Fibroblast of skin of scalp (primary cell): ENCODE measurements at places on chromosomes 16 and 17.

GRCh38 chr17:37488607-37489196 lies 989 bp upstream of the DUSP14 start:
- DNase-seq = peak; percentile 92

GRCh38 chr17:29004081-29004692 lies 1.6 kb downstream of the SEZ6 start:
- DNase-seq = peak; percentile 26

DNA sequence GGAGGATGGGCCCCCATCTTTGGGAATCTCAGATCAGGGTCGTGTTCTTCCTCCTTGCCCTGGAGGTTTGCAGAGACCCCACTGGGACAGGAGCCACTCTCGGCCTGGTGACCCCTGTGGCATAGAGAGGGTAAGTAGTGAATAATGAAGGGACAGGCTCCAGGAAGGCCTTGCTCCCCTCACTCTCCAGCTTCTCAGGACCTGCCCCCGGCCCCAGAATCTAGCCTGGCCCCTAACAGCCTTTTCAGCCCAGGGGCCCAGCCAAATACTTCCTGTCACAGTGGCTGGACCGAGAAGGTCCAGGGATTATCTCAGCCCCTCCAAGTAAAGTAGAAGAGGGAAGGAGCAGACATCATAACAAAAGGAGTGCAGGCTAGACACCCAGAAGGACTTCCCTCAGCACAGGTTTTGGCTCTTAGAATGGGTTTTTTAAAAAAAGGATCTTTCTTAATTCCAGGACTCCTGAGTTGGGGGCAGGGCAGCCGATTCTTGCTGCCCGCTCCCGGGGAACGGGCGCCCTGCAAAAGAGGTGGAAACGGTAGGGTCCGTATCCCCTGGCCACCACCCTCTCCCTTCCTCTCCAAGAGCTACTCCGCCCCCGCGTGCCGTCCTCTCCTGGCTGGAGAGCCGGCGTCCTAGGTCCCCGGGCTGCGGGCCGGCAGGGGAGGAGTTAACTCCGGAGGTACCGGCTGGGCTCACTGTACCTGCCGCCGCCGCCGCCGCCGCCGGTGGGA lies 559 bp upstream of the NXPH3 start:
- no peak for DNase-seq

- no peak for DNase-seq
Observed at GRCh38 chr17:62090021-62090824, 25.1 kb upstream of the MED13 start.

DNA sequence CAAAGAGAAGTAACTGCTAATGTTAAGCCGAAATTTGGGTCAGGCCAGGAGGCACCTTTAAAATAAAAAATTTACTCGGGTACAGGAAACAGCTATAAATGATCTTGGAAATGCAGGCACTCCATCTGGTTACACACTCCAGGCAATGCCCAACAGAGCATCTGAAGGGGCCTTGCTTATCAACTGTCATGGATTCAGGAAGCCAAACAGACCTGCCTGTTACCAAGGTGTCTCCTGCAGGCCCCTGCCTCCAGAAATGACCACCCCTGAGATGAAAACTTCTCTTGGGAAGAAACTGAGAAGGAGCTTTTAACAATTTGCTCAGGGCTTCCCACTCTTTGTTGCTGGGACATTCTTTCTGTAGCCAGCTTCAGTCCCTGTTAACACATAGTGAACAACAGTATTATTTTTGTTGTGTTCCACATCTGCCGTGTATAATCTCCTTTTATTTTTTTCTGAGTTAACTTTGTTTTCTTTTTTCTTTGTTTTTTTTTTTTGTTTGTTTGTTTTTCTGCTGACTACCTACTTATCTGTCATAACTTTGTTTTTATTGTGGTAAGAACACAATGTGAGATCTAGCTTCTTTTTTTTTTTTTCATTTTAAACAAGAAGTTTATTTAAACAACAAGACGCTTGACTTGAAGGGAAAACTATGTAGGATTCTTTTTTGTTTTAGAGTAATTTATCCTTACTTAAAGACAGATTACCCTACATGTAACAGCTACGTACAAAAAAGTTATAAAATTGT lies 18.7 kb upstream of the ATP5MC1 start:
- no peak for DNase-seq

- DNase-seq = no peak
Observed at GRCh38 chr17:499951-500461, 147.4 kb upstream of the RPH3AL start.
